Esophagus mucosa (tissue), 1 donor: ENCODE measurements at places on chromosomes 2 and 18. TPM values are rescaled to one million over a fixed set of nuclear protein-coding genes. Genes with fewer than 3 reads are reported as not detected.

- no peak for ATAC-seq
These were observed 7.9 kb downstream of the FHOD3 start for GRCh38 chr18:36305375-36305774.

Gene CAPN14
- 191 TPM for total RNA-seq

- no peak for ATAC-seq
These were observed 98.6 kb downstream of the AAK1 start for GRCh38 chr2:69544951-69545350.

Gene TM4SF20
- total RNA-seq = not detected

DNA sequence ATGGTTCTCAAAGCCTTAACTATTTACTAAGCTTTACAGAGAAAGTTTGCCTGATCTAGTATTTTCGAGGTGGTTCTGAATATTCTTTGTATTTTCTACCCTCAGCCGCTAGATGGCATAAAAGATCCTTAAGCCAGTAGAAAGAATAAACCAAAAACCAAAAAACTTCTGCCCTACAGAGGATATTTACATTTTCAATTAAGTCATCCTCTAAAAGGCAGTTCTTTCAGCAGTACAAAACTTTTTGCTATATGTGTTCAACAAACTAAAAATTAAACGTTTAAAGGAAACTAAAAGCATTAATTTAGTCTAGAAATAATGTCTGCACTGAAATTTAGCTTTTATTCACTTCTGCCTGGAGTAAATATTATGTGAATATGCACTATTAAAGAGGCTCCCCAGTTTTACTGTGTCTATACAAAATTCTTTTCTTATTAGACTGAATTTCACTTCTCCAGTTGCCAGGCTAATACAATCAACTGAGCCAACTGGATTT is 297.5 kb downstream of the PIEZO2 start:
- no peak for ATAC-seq

Gene IL36G
- 27.4 TPM for total RNA-seq

- ATAC-seq = no peak
These were observed 1.2 kb downstream of the CNOT9 start for GRCh38 chr2:218569661-218570500.

Gene MAT2A
- total RNA-seq = 235 TPM

Gene SLC11A1
- total RNA-seq = 3.5 TPM

Gene ANKRD62
- total RNA-seq = 0.48 TPM

- peak; percentile 56 for ATAC-seq
These were observed 291.2 kb upstream of the DDX18 start for GRCh38 chr2:117523267-117523666.

DNA sequence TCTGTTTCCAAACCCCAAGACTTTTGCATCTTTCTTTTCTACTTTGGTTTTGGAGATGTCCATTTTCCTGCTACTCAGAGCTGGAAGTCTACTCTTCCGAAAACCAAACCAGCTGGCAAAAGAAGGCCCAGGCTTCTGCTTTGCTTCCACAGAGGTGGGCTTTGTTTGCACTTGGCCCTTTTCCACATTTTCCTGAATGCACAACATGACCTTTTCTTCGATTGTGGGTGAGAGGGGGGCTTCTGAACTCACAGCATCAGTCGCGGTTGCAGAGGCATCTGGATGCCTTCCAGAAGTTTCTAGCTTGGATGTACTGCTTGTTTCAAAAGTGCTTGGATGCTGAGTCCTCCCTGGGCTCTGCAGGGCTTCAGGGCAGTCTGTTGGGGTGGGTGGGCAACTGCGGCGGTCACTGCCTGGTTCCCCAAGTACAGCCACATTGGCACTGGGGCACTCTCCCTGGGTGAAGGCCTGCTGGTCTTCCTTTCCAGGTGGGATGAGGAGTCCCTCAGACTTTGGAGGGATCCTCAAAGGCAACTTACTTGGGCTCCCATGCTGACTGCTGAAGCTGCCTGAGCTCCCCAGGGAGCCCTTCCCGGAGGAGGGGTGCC is 112.3 kb upstream of the LYPD1 start:
- no peak for ATAC-seq

GRCh38 chr2:177141866-177142265 is 70.7 kb upstream of the HNRNPA3 start:
- ATAC-seq = no peak
